ENCODE measurements at places on chromosomes 5 and 9.

DNA sequence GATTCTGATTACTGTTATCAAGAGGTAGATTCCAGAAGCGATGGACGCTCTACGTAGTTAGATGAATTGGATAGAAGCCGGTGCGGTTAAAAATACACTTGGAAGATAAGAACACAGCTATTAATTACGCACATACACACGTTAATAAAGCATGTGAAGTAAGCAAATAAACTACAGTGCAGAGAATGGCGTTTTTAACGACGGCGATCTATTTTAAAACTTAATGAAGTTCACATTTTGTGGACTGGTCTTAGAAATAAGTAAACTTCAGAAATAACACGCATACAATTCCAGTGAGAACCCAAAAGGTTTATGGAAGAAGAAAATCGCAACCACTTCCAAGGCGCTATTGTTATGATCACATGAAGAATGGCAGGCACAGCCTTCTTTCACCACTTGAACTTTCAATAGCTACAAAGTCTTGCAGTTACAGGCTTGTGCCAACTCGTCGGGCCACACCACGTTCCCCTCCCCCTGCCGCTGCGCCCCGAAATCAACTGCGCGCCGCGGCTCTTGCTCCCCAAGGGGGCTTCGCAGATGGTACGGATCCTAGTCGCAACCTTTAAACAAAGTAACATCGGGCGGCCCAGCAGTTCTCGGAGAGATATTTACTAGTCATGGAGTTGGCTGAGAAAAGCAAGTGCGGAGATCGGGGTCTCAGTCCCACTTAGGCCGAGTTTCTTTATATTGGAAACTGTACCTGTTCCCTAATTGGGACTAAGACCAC, 866 bp upstream of the SEMA6A start:
- DNase-seq, result no peak

GRCh38 chr9:129504404-129504803, 116.5 kb downstream of the C9orf50 start:
- DNase-seq, result no peak

GRCh38 chr5:172670005-172670402, 28.9 kb downstream of the NEURL1B start:
- no peak for DNase-seq

DNA sequence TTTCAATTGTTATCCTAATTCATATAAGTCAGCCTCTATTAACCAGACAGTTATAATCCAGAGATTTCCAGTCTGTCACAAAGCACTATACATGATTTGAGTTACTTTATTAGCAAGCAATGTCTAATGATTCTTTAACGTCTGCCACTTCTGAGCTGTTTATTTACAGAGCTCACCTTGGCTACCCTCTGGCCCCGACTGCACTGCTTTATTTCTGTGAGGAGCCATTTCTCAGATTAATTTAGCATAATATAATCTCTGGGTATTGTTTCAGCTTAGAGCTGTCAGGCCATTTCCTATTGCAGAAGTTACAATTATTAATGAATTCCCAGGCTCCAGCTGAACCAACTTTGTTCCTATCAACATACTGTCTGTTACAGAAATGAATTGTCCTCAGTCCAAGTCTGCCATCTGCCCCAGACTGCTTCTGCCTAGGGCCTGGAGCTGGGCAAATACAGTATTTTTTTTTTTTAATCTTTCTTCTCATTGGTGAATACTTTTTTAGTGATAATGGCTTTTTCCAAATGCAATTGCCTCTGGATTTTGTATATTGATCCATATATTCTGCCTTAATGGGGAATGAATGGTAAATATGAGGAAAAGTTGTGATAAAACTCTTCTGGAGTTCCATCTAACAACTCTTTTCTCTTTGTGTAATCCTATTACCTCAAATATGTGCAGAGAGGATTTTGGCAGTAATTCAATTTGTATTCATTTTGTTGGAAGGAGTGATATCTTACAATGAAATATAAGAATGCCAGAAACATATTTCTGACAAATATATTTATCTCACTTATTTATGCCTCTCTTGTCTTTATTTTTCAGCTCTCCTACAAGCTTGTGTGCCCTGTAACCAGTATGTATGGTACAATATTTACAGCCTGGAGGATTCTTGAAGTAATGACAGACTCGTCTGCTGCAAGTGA, 104.7 kb downstream of the FOCAD start:
- peak; percentile 28 for DNase-seq

GRCh38 chr5:32541241-32541640, 44.1 kb upstream of the SUB1 start:
- DNase-seq, result peak; percentile 44

GRCh38 chr5:125148076-125148475, 401.6 kb upstream of the ZNF608 start:
- DNase-seq, result no peak

- no peak for DNase-seq
Measured at GRCh38 chr9:23382418-23382817, 443.6 kb downstream of the ELAVL2 start.
